ENCODE measurements at places on chromosomes 7 and 10.

GRCh38 chr7:131586259-131586658 lies 29.8 kb upstream of the PODXL start:
- no peak for DNase-seq

- no peak for DNase-seq
Observed at GRCh38 chr7:92626281-92626809, 36.2 kb upstream of the FAM133B start.

GRCh38 chr7:47670729-47671128 lies 88.8 kb upstream of the TNS3 start:
- no peak for DNase-seq

DNA sequence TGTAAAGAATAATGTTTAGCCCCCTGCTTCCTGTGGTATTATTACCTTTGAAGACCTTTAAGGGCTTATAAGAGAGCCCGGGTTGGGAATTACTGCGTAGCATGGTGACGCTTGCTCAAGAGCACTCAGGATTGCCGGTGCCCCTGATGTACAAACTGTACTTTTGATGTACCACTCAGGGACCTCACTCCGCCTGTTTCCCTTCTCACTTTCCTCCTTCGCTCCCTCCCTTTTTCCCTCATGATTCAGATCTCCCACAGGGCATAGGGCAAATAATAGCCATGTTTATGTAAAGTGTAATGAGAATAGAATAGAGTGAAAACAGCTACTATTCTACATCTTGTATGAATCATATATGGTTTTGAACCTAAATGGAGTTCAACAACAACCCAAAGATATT lies 77.8 kb upstream of the PDCD4 start:
- DNase-seq = no peak

- DNase-seq = no peak
Observed at GRCh38 chr7:39592586-39592985, 26.4 kb downstream of the YAE1 start.

- no peak for DNase-seq
Observed at GRCh38 chr7:7789551-7789988, 71.2 kb upstream of the RPA3 start.

DNA sequence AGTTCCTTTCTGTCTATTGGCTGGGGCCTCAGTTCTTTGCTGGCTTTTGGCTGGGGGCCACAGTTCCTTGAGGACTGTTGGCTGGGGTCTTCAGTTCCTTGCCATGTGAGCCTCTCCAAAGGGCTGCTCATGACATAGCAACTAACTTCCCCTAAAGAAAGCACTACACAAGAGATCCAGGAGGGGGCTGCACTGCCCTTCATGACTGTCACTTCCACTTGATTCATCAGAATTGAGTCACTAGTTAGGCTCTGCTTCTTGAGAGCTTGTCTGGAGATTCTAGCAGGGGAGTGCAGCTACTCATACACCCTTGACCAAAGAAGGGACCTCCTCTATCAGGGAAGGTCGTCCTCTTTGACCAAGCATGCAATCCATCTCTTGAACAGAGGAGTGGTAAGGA lies 38.0 kb upstream of the MKX start:
- no peak for DNase-seq

- DNase-seq = no peak
Observed at GRCh38 chr7:5429253-5429856, 5.7 kb upstream of the TNRC18 start.

GRCh38 chr10:124701881-124702656 lies 42.1 kb downstream of the FAM53B start:
- no peak for DNase-seq

GRCh38 chr7:84686373-84686772 lies 491.8 kb upstream of the SEMA3A start:
- no peak for DNase-seq

DNA sequence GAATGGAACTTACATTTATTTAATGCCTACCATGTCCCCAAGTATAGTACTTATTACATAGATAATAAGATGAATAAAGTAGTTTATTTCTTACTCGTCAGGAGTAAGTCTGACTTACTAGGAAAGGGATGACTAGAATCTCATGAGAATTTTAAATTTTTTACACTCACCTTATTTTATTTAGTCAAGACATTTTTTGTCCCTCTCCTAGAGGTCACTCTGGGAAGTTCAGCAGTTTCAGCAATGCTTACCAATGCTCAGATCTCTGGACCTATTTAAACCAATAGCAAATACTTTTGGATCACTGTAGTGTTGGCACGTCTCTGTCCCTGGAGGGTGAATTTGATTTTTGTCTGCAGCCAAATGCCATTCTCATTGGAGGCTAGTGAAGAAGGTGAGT lies 10.7 kb upstream of the ACTA2 start:
- DNase-seq = no peak

GRCh38 chr10:102286216-102286615 lies 40.9 kb downstream of the GBF1 start:
- no peak for DNase-seq

DNA sequence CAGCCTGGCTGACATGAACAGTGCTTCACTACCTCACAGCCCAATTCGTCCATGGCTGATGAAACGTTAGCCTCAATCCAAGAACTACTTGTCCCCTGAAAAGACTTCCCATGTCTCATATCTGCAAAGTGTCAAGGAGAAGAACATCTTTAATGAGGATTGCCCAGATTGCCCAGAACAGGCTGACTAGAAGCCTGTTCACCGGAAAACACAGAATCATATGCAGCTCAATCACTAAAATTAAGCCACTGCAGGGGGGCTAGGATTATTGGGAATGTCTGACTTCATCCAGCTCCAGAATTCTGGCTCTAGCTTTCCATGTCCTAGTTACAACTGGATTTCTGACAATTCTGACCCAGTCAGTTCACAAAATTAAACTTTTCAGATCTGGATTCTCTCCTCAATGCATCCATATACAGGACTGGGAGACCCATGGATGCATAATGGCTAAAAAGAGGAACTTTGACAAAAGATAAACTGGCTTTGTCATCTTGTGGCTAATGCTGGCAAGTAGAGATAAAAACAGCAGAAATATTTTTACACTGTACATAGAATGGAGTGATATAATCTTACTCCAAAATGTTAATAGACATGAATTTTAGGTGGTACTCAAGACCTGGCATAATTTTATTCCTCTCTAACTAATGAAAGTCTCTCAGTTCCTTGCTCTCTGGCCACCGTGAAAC lies 467.0 kb upstream of the POT1 start:
- DNase-seq = no peak

DNA sequence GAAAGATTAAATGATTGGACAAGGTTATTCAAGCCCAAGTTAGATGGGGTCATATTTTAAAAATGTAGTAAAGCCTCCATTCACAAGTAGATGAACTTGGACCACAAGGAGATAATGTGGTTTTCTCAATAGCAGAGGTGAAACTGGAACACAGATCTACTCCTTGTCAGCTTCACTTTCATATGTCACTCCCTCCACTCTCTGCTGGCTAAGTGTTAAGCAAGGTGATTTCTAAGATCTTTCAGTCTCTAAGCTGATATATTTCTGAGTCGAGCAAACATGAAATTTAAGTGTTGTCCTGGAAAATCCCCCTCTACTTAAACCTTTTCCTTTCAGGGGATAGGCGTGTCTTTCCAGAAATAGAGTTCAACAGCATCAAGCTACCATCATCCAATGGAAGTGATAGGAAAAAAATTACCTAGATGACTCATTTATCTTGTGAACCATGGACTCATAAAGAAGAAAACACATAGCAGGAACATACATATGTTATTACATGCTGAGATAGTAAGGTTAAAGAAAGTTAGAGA lies 275.0 kb downstream of the PTEN start:
- DNase-seq = no peak

DNA sequence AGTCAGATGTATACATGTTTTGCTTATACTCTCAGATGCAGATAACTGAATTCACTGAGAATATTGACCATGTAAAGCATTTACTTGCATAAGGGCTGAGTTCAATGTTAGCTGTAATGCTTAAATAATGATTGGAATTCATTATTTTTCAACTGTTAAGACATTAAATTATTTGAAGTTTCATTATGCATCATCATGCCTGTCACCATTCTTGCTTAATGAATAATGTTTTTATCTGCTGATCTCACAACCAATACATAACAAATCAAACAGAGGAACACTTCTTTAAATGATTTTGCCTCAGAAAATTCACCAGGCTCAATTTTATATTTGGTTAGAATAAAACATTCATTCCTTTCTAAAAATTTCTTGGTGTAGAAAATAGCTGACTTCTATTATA lies 233.4 kb downstream of the GPR37 start:
- no peak for DNase-seq

DNA sequence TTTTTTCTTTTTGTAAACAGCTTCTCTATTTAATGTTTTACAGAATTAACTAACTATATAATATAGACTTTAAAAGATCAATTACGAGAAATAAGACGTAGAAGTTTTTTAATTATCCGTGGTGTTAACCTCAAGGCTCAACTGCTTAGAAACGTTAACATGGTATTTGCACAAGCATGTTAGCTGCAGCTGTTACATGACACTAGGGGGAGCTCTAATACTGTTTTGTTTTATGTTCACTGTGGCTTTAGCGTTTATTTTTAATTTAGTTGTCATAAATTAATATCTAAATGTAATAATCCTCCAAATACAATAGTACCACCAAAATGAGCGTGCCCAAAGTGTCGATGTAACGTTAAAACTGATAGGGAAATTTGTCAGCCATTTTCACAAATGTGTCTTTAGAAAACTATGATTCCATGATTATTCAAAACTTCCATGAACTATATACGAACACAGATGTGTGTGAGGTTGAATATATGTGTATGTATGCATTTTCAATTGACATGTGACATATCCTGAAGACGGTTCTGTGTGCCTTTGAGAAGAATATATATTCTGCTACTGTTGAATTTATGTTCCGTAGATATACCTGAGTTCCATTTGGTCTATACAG lies 828.8 kb upstream of the MBL2 start:
- DNase-seq = no peak
